ENCODE measurements at places on chromosomes 4 and X.

DNA sequence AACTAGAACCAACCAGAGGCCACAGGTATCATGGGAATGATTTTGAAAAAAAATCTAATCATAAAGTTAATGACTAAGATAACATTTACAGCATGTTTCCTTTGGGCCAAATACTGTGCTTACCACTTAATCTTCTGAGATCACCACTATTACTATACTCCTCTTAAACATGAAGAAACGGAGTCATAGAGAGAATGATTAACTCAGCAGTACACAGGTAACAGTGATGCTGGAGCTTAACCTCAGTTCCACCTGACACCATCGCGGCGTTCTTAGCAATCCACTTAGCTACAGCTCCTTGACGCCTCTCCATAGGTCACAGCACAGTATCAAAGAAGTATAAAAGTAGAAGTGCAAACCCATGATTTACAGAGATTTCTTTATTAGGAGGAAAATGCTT lies 592.6 kb upstream of the SLIT2 start:
- no peak for DNase-seq

- peak; percentile 14 for DNase-seq
Measured at GRCh38 chr4:98510757-98511517, 147.5 kb downstream of the TSPAN5 start.

GRCh38 chr4:128393101-128393704 lies 105.6 kb upstream of the PGRMC2 start:
- DNase-seq: no peak

DNA sequence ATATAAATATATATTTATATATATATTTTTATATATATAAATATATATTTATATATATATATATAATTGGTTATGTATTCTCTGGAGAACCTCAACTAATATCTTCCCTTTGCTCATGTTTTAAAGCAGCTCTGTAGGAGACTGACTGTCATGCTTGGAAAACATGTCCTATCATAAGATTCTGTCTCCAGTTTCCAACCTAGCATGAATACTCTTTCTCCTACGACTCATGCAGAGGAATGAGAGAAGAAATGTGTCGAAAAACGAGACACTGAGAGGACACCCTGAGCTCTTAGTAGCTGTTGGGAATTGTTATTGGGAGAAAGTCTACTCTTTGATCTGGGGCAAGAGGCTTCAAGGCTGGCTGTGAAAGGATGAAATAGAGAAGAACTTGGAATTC lies 166.5 kb upstream of the SLIT2 start:
- DNase-seq: no peak

GRCh38 chrX:69616457-69617203 lies 717 bp downstream of the EDA start:
- DNase-seq: no peak

GRCh38 chr4:140150886-140151698 lies 2.9 kb downstream of the MAML3 start:
- DNase-seq: peak; percentile 56

- no peak for DNase-seq
Measured at GRCh38 chr4:81030981-81031791, 678 bp downstream of the BMP3 start.

DNA sequence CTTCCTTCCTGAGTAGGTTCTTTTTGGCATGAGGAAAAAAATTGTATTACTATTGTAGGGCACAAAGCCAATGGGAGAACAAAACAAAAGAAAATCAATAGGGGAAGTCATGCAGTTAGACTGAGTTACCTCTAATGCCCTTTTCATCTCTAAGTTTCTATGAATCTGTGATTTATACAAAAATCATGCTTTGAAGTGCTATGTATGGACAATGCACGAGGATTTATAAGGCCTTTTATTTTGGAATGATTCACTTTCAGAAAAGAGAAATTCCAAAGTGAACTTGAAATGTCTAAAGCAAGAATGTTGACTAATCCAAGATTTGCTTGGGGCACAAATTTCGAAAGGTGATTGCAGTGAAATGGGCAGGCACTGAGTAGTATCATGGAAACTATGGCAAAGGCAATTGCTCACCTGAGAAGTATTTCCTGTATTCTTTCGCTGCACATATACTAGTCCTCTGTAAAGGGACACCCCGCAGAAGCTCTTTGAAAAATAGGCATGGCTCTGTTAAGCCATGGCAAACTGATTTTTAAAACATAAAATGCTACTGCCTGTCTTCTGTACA lies 52.8 kb downstream of the ADGRG4 start:
- no peak for DNase-seq

DNA sequence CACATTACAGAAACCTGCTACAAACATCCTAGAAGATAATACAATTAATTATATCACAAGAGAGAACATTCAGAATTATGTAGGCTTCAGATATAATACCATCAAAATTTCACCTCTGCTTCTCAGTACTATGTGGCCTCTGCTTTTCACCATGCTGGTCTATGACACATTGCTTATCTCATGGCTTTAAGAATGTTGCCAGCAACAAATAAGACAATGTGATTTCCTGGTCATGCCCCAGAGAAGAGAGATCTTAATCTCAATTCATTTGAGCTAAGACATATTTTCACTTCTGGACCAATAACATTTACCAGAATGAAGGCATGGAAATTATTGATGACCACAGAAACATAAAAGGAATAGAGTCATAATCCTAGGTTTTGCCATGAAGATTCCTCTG lies 1233.4 kb upstream of the ADGRL3 start:
- no peak for DNase-seq

DNA sequence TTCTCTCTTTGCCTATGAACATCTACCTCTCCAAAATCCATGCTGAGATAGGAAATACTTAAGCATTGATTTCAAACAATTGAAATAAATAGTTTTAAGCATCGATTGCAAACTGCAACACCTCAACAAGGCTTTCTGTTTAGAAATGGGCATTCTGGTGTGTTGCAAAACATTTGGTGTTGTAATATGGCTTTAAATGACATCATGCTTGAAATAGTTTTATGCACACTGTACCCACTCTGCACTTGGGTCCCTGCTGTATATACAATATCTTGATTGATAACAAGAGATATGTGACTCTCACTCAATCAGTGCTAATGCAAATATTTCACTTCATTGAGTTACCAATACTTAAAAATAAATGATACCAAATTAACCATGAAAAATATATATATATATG lies 964.9 kb upstream of the GRIA3 start:
- no peak for DNase-seq

DNA sequence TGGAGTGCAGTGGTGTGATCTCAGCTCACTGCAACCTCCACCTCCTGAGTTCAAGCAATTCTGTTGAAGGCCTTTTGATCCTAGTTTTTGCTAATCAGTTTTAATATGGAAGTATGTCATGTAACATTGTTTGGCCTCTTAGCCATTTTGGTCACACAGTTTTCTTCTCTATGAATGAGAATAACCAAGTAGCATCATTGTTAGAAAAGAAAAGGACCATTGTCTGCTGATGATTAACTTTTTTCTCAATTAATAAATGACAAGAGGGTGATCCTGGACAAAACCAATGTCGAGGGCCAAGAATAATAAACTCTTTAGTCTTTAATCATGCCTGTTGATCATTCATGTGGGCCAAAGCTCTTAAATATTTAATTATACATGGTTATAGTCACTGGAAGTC lies 289.3 kb upstream of the MAGEB2 start:
- no peak for DNase-seq

- no peak for DNase-seq
Measured at GRCh38 chrX:153640736-153641575, 6.0 kb upstream of the DUSP9 start.

- no peak for DNase-seq
Measured at GRCh38 chr4:128737098-128737513, 72.4 kb upstream of the JADE1 start.

GRCh38 chr4:61201961-61202637 lies 2.0 kb downstream of the ADGRL3 start:
- DNase-seq: no peak

DNA sequence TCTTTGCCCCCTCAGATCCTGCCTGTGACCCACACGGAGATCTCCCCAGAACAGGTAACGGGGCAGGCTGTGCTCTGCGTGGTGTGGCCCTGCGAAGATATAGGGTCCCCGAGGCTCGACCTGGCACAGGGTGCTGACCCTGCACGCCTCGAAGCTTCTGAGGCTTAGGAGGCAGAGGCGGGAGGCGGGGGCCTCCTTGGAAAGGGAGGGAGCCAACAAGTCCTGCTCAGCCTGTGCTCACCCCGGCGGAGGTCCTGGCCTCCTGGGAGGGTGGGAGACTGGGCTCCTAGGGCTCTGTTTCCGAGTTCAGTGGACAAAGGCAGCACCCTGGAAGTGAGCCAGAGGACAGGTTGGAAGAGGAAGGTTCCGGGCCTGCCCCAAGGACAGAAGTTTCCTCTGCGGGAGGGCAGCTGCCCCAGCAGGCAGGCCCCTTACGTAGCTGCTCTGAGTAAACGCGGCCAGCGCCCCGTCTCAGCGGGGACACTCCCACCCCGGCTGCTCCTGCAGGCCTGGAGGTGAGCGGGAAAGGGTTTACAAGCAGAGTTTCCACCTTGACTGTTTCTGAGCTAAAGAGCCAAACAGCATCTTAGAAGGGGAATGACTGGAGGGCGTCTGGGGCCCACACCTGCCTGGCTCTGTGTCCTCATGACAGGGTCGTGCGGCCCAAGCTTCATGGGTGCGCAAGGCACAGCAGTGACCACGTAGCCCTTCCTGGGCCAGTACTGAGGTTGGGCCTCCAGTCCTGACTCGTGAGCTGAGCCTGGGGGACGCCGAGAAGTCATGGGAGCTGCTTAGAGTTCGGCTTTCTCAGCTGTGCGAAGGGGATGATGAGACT lies 16.1 kb downstream of the TMEM175 start:
- DNase-seq: no peak

DNA sequence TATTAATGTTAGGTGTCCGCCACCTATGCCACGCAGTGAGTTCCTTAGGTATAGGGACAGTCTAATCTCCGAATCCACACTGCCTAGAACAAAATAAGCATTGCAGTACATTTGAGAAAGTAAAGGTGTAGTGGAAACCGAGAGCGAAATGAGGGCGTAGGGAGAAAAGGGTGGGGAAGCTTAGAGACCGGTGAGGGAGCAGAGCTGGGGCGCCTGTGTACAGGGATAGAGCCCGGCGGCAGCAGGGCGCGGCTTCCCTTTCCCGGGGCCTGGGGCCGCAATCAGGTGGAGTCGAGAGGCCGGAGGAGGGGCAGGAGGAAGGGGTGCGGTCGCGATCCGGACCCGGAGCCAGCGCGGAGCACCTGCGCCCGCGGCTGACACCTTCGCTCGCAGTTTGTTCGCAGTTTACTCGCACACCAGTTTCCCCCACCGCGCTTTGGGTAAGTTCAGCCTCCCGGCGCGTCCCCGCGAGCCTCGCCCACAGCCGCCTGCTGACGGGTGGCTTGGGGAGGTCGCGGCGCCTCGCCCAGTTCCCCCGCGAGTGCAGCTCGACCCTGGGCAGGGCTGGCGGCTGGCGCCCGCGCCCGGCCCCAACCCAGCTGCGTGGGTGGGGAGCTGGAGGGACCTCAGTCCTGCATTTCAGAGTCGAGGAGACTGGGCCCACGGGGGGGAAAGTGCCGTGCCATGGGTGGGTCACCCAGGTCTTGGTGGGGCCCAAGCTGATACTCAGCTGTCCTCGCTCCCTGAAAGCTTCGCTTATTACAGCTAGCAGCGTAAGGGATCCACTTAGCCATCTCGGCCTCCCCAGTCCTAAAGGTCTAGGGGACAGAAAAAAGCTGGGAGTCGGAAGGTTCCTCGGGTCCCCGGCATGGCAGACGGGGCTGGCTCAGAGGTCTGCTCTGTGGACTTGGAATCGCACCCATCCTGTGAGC lies at the start of gene ANXA3:
Gene ANXA3 (plus strand): TSS at position 351 of the 932 bp plus-strand sequence. CDS start 2,704 bp downstream, outside the sequence.
- DNase-seq: no peak

DNA sequence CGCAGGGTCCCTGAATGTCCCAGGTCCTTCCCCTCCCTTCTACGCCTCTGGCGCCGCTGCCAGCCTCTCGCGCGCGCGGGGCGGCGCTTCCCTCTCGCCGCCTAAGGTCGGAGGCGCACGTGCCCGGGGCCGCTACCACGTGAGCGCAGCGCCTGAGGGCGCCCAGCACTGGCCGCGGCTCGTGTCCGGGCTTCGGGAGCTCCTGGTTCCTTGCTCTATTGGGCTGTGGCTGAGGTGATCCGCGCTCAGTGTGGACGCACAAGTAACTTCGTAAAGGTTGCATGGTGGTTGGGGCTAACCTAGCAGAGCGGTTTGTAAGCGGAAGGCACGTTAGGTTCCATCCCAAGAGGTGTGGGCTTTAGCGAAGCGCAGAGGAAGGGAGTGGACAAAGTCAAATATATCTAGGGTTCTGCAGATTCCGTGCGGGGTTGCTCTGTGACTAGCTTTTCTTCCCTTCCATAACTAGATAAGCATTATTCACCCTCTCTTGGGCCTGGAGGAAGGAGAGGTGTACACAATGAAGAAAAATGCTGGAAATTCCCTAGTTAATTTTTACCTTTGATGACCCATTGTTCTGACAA lies 1.8 kb downstream of the TLL1 start:
- no peak for DNase-seq

DNA sequence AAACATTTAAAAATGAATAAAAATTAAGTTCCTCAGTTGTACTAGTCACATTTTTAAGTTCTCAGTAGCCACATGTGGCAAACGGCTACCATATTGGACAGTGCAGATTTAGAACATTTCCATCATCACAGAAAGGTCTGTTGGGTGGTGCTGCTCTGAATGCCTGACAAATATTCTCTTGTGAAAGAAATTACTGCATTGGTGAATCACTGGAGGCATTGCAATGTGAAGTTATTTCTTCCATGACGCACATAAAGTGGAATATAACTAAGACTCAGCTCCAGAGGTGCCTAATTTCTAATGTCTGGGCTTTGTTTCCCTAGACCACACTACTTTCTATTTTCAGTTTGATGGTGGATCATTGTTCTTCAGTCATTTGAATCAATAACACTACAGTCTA lies 44.9 kb downstream of the CLNK start:
- no peak for DNase-seq

DNA sequence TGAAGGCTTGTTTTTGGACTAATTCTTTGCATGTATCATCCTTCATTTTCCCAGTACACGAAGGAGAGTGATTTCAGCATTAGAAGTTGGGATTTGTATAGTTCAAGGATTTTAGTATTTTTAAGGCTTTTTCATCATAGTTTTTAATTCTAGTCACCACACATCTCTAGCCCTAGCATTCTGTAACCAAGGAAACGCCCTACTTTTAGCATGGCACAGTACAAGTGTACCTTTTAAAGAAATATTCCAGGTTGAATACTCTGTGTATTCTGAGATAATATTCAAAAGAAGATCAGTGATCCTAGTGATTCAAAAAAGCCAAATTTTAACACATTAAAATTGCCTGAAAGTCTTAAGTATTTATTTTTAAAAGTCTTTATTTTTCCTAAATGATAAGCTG lies 150.5 kb downstream of the RAP1GDS1 start:
- DNase-seq: no peak

DNA sequence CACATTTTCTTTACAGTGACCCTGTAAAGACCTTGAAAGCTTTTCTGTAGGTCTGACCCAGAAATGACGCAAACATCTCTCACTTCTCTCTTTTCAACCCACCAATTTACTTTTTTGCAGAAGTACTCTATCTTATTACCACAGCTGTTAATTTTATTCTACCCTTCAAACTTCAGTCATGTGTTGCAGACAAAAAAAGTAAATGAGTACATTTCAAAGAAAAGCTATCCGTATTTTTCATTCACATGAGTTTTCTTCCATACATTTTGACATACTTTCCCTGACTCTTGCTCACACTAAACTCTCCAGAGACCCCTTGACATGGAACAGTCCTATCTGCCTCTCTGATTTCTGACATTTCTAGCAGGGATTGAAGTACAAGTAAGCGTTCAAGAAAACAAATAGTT lies 51.7 kb downstream of the SLC7A11 start:
- DNase-seq: no peak
